ENCODE measurements at places on chromosomes 6 and 20.

DNA sequence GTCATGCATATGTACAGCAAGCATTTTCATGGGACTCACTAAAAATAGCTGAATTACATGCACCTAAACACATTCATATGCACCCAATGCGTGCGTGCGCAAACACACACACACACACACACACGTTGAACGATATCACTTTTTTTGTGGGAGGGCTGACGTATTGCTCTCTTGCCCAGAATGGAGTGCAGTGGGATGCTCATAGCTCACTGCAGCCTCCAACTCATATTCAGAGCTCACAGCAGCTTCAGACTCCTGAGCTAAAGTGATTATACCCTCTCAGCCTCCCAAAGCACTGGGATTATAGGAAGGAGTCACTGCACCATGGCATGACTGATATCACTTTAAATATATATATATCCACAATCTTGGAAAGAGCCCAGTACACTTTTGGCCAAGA, 620.4 kb upstream of the MANEA start:
- no peak for DNase-seq

DNA sequence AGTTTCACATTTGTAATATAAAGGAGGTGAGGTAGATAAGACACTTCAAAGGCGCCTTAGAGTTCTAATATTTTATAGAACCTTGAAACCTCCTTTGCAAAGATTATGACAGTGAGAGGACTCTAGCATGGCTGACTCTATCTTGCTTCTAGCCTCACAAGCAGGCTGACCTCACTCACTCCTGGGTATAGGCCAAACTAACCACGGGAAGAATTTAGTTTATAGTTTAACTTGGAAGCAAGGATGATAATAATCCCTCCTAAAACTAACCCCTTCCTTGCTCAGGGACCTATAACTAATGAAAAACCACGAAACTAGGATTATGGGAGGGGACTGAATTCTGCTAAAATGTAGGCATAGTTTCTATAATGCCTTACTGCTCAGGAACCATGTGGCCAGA, 84.3 kb downstream of the FILIP1 start:
- no peak for DNase-seq

GRCh38 chr6:83384751-83385150, 46.1 kb downstream of the ME1 start:
- no peak for DNase-seq

DNA sequence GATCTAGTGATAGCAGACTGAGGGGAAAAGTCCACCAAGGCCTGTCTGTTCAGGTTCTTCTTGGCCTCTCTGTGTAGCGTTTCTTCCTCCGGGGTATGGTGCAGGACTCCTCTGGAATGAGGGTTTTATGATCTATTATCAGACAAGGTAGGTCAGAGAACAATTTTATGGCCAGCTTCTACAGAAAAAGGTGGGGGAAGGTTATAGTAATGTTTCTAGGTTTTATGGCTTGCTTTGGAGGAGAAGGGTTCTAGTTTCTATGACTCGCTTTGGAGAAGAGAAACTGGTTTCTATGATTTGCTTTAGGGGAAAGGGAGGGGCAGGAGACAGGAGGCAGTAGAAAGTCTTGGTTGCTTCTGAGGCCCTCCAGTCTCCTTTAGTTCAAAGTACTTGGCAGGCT, 144.8 kb upstream of the LAMA2 start:
- no peak for DNase-seq

DNA sequence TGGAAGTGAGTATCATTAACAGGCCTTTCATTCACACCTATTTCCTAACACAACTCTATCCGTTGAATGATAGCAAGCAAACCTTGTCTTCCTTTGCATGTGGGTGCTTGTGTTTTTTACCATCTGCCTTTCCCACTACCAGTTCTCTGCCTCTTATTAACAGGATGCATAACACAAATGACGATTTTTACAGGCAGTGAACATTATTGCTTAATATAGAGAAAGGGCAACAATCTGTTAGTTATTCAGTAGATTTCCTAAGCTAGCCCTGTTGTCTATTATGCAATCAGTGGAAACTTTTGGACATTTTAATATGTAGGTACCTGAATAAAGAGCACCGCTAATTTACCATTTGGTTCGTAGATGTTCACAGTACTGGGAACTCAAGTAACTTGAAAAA, 348.8 kb upstream of the PLCB4 start:
- DNase-seq: no peak

DNA sequence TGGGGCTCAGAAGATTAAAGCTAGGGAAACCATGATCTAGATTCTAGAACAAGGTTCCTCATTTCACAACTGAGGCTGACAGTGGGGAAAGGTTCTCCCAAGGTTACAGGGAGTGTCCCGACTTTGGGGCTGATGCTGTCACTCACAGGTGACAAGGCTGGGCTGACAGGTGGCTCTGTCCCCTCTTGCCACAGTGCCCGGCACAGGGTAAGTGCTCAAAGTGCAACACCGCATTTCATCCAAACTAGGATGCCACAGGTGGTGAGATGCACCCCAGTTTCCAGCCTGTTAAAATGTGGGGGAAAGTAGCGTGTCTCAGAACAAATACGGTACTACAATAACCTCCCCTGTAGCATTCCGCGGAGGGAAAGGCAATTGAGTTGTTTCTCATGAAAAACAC, 7.8 kb downstream of the ZBP1 start:
- DNase-seq: no peak

GRCh38 chr20:49872056-49872455, 43.3 kb downstream of the SPATA2 start:
- DNase-seq: no peak

DNA sequence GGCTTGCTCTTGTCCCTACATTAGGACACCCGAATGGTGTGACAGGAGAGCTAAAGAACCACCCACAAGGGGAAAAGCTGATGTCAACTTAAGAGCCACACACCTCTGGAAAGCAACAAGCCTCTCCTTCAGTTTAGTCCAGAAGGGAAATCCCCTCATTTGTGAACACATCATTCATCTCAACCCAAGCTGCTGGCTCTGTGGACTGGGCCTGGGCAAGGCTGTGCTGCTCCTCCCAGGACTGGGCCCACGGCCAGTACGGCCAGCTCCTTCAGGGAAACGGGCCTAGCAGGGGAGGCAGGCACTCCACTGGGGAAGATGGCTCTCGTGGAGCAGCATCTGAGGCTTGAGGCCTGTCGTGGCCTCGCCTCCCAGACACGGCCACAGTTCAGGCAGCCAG, 12.8 kb upstream of the SLC4A11 start:
- DNase-seq: no peak

DNA sequence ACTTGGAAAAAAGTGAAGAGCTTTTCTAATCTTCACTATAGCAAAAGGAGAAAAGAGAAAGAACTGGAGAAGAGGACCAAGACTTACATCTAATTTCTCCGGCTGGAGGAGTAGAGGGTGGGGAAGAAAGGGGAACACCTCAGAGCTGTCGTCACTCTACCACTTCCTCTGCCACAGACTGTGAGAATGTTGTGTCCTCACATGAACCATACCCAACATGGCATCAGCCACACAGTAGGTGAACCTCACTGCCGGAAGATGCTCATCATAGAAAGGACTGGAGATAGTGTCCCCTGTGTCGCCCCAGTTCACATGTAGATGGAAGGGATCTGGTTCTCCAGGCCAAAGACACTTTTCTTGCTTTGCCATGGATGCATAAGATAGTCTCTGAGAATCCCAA, 604.4 kb upstream of the NOX3 start:
- DNase-seq: no peak

GRCh38 chr6:40485795-40486194, 101.4 kb downstream of the LRFN2 start:
- no peak for DNase-seq

DNA sequence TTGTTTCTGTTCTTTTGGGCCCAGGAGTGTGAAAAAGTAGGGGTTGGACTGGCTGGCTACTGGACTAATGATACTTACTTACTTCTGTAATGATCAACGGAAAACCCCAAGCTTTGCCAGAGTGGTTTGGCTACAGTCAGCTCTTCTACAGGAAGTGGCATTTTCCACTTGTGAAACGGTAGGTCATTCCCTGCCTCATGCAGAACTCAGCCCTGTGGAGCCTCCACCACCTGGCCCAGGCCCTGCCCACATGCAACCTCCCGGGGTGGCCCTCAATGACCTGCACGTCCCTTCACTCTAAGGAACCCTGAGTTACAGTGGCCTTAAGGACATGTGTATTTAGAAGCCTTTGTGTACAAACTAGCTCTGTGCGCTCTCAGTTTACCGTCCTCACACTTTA, 140.4 kb downstream of the DTNBP1 start:
- DNase-seq: no peak

GRCh38 chr20:37688093-37688492, 5.7 kb upstream of the CTNNBL1 start:
- DNase-seq: no peak

GRCh38 chr20:2709205-2709981, 16.8 kb downstream of the EBF4 start:
- no peak for DNase-seq

DNA sequence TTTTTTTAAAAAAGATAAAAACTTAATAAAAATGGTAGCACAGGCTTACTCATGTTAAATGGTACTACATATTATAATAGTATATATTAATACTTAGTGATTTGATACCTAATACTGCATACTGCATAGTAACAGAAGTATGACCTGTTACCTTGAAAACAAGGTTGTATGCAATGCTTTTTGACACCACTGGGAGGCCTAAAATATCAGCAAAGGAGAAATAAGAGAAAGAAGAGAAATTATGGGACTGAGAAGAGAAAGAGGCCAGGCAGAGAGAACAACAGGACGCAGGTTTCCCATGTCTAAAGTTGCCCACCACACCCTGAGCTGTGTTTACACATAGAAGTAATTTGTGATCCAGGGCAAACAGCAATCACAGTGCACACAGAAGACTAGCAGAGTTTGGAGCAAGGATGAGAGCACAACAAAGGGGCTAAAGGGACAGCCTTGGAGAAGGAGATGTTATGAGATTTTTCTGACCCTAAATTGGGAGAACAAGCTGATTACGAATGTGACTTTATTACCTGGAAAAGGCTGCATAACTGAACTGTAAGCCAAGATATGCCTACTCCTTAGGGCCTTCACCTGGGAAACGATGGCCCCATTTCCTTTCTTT, 73.2 kb downstream of the ROS1 start:
- DNase-seq: no peak

- no peak for DNase-seq
These were observed 231.6 kb upstream of the ZNF217 start for GRCh38 chr20:53825282-53825681.

DNA sequence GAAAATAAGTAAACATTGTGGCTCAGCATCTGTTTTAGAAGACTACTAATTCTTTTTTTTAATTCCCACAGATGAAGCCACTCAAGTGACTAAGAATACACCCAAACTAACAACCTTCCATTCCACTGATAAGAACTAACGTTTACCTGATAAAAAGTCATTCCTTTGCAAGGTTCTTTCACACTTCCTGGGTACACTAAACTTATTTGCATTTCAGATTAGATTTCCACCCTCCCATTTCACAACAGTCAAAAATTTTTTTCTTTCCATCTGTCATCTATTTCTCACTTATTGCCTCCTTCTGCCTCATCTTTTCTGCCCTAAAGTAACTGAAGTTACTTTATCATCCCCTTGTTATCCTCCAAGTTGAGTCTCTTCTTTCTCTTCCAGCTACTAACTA, 20.3 kb downstream of the MBOAT1 start:
- no peak for DNase-seq

Measured in stimulated activated CD4-positive, alpha-beta T cell treated with anti-CD3 and anti-CD28 coated beads, TNF-alpha, amount 100 ng/mL, for 1 hour (primary cell).